ENCODE measurements at places on chromosomes 3 and 15.

GRCh38 chr15:34206011-34206410, 3.9 kb downstream of the KATNBL1 start:
- no peak for DNase-seq

DNA sequence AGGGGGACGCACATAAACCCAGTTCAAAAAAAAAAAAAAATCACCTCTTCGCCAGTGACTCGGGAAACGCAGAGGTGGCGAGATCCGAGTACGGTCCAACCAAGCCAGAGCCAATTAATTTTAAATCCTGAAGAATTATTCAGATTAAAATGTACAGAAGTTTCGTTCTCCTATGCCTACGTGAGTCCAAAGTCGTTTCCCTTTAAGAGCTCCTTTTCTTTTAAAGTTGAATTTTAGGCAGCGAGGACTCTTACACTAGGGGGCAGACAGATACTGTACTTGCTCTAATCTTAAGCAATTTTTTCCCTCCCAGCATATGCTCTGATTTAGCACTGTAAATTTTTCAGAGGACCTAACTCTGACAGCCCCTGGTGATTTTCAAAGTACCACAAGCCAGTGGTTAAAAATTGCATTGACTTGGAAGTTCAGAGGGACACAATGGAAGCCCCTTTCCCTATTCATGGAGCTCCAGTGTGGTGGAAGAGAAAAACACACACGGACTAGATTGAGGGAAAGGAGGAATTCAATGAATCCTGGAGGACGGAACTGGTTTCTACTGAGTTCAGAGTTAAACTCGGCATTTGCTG, 3.3 kb upstream of the NR2F2 start:
- DNase-seq = no peak

GRCh38 chr3:46334741-46335478, 19.0 kb upstream of the CCR2 start:
- DNase-seq = no peak

DNA sequence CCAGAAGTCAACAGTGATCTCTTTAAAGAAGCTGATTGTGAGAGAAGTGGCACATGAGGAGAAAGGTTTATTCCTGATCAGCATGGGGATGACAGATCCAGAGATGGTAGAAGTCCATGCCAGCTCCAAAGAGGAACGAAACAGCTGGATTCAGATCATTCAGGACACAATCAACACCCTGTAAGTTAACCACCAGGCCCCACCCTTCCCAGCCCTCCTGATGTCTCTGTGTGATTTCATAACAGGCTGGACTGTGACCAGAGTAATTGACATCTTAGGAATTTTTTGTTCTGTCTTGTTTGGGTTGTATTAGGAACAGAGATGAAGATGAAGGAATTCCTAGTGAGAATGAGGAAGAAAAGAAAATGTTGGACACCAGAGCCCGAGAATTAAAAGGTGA, 67.7 kb downstream of the KLHL25 start:
- DNase-seq = no peak

DNA sequence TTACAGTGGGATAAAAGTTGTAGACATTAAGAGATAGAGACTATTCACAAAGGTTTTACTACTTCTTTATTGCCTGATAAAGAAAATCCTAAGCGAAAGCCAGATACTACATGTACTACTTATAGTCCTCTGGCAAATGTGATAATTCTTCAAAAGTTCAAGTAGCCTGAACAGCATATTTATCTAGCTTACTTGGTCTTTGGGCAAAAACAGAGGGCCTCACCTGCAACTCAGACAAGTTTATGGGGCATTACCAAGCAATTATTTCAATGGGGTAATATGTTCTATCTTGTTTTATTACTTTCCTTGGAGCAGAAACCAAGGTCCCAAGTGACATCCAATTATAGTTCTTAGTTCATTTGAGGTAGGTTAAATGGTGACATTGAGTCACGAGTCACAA, 390.1 kb upstream of the ARHGEF26 start:
- no peak for DNase-seq

DNA sequence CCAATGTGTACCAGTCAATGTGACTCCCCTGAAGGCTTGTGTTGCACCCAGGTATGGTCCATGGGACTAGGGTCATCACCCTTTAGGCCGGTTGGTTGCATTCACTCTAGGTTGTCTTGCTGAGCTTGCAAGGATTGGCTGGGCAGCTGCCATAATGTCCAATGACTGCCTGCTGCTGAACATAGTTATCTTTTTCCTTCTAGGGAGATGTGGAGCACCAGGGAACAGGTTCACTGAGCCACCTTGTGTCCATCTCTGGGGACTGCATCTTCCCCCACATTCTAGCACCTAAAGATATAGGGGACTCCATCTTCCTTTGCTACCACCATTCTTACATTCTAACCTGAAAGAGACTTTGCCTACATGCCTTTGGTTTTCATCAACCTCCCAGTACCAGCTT, 580.4 kb upstream of the TBL1XR1 start:
- no peak for DNase-seq

- no peak for DNase-seq
Measured at GRCh38 chr3:46097691-46098241, 70.5 kb upstream of the XCR1 start.

DNA sequence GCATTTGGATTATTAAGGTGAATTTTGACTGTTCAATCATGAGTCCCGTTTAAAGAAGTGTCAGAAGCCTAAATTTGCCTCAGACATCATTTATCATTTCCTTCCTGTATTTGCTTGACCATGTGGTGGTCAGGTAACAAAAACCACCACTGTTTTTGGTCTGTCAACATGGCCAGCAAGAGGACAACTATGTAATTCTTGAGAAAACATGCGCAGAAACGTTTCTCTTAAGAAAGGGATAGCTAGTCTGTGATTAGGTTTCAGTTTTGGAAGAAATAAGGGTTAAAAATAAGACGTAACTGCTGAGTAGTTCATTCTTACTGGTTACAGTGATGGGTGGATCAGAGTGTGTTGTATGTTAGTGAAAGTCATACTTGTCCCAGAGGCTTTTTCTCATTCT, 204.5 kb downstream of the AKAP13 start:
- DNase-seq = no peak

DNA sequence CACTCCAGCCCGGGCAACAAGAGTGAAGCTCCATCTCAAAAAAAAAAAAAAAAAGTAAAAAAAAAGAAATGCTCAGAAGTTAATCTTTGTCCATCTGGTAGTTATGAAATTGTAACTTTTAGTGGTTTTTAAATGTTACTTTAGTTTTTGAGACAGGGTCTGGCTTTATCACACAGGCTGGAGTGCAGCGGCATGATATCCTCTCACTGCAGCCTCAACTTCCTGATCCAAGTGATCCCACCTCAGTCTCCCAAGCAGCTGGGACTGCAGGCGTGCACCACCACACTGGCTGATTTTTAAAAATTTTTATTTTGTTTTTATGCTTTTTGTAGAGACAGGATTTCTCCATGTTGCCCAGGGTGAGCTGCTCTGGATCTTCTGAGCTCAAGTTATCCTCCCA, 1.3 kb downstream of the RNU5B-1 start:
- DNase-seq = no peak

DNA sequence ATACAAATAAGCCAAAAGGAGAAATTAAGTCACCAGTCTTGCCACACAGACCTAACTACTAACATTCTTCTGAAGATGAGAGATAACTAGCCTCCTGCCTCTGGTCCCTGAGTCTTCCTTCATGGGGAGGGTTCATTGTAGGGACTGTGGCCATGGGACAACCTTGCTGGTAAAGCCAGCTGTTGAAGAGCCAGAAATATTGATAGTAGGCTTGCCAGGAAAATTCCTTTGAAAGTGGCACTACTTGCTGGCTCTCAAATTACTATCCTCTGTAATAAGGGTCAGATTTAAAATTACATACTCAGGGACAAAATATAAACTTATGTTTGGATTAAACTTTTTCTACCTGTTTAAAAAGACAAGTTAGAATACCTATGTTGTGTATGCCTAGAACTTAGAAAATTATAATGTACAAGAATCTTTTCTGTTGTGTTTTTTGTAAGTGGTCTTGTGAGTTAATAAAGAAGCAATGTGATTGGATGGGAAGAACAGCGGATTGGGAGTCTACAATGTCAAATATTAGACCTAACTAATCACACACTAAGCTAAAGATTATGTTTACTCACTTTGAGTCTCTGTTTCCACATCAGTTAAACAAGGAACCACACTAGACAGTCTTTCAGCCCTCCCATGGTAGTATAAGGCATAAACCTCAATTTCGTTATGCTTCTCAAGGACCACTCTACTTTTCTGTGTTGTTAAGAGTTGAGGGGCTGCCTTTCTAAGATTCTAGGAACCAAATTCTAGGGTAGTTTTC, 60.0 kb upstream of the TRIM71 start:
- no peak for DNase-seq

DNA sequence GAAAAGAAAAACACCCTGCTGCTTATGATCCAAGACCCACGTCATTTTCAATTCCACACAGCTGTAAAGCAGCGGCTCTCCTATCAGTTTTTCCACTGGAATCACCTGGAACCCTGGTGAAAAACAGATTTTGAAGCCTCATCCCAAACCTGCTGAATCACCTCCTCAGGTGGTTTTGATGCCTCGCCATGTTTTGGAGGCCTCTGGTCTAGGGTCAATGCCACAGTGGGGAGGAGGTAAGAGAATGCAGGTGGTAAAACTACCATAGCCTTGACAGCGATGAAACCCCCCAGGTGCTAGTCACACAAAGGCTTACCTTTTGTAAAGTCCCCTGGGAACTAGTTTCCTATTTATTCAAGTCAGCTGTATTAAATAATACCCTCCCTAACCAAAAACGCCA, 24.8 kb downstream of the MYO1E start:
- no peak for DNase-seq

DNA sequence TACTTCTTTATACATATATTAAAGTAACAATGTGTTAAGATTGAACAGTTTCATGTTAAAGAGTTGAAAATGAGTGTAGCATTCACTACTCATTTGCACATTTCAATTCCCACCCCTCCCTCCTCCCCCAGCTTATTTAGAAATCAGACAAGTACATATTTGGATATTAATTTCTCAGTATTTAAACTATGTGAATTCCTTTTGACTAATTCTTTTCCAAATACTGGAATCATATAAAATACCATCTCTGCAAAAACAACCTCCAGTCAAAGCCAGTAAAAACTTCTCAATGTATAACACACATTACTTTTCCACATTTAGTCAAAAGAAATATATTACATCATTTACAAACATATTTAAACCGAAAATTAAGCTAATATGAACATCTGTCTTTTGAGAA, 25.5 kb upstream of the SHC4 start:
- no peak for DNase-seq

DNA sequence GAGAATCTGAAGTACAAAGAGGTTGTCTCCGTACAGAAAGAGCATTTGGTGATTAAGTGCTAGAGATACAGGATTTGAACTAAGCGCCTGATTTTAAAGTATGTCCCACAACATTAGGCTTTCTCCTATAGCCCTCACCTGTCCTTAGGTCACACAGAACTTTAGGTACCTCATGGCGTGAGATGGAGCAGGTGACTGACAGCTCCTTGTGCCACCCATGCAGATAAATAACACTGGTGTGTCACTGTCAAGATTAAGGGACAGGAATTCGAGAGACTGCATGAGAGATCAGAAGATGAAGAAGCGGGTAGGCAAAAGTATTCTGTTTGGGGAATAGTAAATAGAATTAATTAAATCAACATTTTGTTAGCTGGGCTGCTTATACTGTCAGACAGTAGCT, 1.1 kb downstream of the BLM start:
- no peak for DNase-seq

DNA sequence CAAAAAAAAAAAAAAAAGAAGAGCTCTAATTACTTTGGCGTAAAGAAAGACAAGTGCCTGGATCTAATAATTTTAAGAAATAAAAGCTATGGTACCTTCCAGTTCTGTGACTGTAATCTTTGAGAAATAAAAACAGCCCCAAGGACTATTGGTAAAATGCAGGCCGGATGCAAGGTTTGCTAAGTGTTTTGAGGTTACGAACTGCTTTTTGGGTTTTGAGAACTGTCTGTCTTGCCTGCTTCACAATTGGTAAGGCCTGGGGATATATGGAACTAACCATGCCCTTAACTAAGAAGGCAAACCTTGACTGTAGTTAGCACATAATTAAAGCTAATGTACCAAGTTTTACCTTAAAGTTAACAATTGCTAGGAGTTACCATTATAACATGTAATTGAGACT, 388.4 kb upstream of the CBLB start:
- DNase-seq = no peak

DNA sequence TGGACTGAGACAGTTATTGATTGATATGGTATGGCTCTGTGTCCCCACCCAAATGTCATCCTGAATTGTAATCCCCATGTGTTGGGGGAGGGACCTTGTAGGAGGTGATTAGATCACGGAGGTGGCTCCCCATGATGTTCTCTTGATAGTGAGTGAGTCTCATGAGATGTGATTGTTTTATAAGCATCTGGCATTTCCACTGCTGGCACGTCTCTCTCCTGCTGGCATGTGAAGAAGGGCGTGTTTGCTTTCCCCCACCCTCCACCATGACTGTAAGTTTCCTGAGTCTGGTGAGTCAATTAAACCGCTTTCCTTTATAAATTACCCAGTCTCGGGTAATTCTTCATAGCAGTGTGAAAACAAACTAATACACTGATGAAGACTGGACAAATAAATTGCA, 105.6 kb upstream of the MELTF start:
- DNase-seq = no peak

GRCh38 chr3:18264361-18264760, 160.8 kb downstream of the SATB1 start:
- DNase-seq = no peak

- no peak for DNase-seq
Measured at GRCh38 chr15:69880571-69881301, 217.0 kb downstream of the TLE3 start.

DNA sequence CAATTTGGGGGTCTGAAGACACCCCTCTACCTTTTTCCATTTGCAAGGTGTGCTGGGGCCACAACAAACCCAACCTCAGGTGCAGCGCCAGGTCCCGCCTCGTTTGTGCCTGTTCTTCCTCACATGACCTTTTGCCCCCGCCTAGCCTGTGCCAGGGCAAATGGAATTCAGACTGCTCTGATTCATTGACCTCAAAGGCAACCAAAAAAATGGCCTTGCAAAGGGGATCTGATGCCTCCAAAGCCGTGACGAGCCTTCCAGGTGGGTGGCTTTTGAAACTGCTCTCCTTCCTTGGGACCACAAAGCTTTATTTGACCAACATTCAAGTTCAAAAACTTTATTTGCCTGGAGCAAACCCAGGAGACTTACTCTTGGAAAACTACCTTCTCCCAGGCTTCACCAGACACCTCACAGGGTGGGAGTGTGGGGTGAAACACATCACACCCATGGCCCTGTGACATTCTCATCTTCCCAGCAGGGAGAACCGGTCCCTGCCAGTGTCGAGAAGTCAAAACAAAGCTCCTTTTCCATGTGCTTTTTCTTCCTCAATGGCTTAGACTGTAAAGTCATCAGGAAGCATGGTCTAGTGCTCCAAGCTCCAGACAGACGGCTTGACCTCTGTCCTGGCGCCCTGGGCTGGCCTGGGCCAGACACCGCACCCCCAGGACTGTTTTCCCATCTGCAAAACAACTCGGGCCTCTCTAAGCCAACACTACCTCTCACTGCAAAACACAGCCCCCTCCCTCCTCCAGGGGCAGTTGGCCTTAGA, 103.9 kb upstream of the HES1 start:
- DNase-seq = no peak

- no peak for DNase-seq
Measured at GRCh38 chr15:58038426-58039078, 27.0 kb downstream of the ALDH1A2 start.
